ENCODE measurements at places on chromosomes 7 and 10. TPM values are rescaled to one million over a fixed set of nuclear protein-coding genes. Genes with fewer than 3 reads are reported as not detected.

WDFY4 gene
- 0.66 TPM for total RNA-seq

ZNF487 gene
- 4.0 TPM for total RNA-seq

PAPOLB gene
- total RNA-seq, result under 0.01 TPM

SLC13A1 gene
- not detected for total RNA-seq

KLF14 gene
- under 0.01 TPM for total RNA-seq

TAF6 gene
- total RNA-seq, result 41.5 TPM

MNX1 gene
- not detected for total RNA-seq

PPIF gene
- total RNA-seq, result 18.7 TPM

BCL7B gene
- total RNA-seq, result 20.0 TPM

ARHGAP22 gene
- total RNA-seq, result 21.3 TPM

CYP2C9 gene
- total RNA-seq, result not detected

CDH23 gene
- total RNA-seq, result 0.17 TPM

MYL7 gene
- total RNA-seq, result not detected

CLRN3 gene
- total RNA-seq, result not detected

GPER1 gene
- total RNA-seq, result 1.5 TPM

PALS2 gene
- total RNA-seq, result 27.0 TPM

DLX6 gene
- not detected for total RNA-seq

HPSE2 gene
- 0.51 TPM for total RNA-seq

MYOF gene
- 298 TPM for total RNA-seq

LEP gene
- total RNA-seq, result 2.8 TPM

DOCK4 gene
- 30.3 TPM for total RNA-seq

SSC4D gene
- 0.33 TPM for total RNA-seq

BAIAP2L1 gene
- 5.3 TPM for total RNA-seq

SOSTDC1 gene
- not detected for total RNA-seq

INA gene
- 0.50 TPM for total RNA-seq

CHAT gene
- total RNA-seq, result not detected

SAP25 gene
- not detected for total RNA-seq

SPDYE18 gene
- total RNA-seq, result 0.50 TPM

CTAGE15 gene
- 0.17 TPM for total RNA-seq

NOBOX gene
- total RNA-seq, result not detected

DNAJC9 gene
- 14.5 TPM for total RNA-seq

TMEM196 gene
- not detected for total RNA-seq

CYP2W1 gene
- not detected for total RNA-seq

UNC5B gene
- 36.0 TPM for total RNA-seq

GNAT3 gene
- total RNA-seq, result not detected

KCNIP2 gene
- 0.77 TPM for total RNA-seq

SKIDA1 gene
- 0.51 TPM for total RNA-seq

UBE2D1 gene
- 12.1 TPM for total RNA-seq

OR2A7 gene
- 0.50 TPM for total RNA-seq
